Stimulated activated naive CD4-positive, alpha-beta T cell treated with Interleukin-2 at 50 U/mL for 16 hours (primary cell): ENCODE measurements at places on chromosomes 5 and 9.

DNA sequence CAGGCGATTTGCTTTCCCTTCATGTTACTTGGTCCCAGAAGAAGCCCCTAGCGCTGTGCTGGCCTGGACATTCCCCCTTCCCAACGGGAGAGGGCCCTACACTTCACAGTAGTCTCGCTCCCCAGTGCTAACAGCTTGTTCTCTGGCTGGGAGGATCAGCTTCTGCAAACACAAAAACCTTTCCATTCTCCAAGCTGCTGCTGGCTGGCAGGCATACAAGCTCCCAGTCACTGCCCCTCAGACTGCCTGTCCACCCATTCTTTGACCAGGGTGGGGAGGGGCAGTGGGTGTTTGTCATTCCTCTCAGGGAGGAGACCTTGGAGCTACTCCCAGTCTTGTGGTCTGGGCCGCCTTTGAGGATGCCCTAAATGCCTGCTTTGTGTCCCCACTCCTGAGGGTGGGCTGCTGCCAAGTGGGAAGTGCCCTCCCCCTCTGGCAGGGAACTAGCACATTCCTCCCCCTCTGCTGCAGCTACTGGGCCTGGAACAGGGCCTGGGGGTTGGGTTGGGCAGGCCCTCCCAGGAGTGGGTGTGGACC lies 20.8 kb downstream of the ENHO start:
- no peak for DNase-seq

GRCh38 chr9:36603006-36603405 lies 30.3 kb downstream of the MELK start:
- DNase-seq: no peak

GRCh38 chr9:95718263-95718662 lies 157.2 kb upstream of the ERCC6L2 start:
- DNase-seq: no peak

DNA sequence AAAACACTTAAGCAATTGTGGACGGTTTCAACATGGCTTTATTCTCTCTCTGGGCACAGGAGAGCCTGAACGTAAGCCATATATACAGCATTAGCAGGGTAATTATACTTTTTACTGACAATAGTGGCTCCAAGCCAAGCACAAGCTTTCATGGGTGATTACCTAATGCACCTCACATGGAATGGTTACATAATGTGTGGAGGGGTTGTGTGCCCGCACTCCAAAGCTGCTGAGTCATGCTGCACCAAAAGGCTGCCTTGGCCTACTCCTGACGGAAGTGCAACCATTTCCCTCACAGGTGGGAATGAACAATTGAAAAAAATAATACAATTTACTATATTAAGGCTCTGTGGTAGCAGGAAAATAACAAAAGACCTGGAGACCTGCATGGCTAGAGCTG lies 86.5 kb upstream of the ATP10B start:
- no peak for DNase-seq

GRCh38 chr9:76441551-76442322 lies 17.2 kb upstream of the GCNT1 start:
- DNase-seq: peak; percentile 50

DNA sequence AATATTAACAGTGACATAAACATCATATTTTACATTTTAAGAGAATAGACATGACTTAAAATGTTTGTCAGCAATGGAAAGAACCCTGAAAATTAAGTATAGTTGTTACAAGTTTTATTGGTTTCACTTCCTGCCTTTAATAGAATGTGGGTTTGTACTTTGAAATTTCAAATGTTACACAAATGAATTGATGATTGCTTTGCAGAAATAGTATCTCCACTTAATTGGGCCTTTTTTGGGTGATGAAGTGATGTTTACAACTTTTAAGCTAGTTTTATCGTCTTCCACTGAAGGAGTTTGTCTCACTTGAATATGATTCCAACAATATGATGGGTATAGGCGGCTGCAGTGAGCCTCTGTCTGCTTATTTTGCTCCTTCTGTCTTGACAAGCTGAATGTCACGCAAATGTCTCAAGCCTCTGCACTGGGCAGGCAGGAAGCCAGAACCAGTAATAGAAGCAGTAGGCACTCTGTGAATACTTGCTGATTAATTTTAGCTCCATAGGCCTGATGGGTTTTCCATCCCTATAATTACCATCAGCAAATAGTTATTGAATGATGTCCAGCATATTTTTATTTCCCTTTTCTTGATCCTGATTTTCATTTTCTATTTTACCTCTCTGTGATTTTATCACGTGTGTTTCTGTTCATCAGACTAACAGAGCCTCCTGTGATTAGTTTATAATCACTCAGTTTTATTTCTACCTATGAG lies 10.6 kb upstream of the NR3C1 start:
- DNase-seq: no peak

- no peak for DNase-seq
These were observed 33.9 kb upstream of the ALDH1B1 start for GRCh38 chr9:38358390-38359296.

DNA sequence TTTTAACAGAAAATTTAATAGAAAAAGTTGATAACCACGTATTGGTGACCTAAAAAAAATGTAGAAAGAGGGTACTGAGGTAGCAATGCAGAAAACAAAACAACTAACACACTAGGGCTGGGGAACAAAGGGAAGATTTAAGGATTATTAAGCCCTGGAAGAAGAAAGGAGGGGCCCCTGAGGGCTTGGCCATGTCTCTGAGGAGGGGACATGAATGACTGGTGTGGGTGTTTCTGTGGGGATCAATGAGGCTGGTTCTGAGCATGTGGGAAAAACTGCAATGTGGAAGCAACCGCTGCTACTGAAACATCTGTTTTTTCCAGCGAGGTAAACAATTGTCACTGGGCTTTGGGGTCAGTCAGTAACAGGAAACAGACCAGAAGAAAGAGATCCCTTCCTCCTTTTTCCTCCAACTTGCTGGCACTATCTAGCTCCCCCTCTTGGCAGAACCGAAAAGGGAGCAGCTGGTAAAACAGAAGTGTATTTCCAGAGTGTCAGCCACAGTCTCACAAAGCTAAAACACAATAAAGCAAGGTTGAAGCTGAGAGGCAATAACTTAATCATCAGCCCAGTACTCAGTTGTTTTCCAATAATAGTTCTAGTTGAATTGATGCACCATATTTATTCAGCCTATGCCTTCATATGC lies 48.3 kb downstream of the ATPSCKMT start:
- no peak for DNase-seq

GRCh38 chr5:113056988-113057387 lies 80.4 kb downstream of the DCP2 start:
- no peak for DNase-seq

- no peak for DNase-seq
These were observed 24.1 kb downstream of the TENT4A start for GRCh38 chr5:6737043-6737941.

DNA sequence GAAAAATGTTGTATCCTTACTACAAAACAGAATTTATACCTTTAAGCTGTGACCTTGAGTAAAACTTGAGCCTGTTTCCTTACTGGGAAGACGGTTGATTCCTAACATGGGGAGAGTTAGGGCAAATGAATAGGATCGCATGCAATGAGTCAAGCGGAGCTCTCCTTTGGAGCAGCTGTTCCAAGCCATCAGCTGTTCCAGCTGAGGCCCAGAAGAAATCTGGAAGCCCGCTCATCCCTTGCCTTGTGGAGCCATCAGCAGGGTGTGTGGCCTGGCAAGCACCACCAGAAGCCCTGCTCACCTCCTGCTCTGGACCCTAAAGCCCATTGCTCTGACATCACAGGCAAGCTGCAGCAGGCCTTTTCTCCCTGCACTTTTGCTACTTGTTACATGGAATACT lies 8.0 kb downstream of the KIAA1191 start:
- DNase-seq: no peak

- DNase-seq: no peak
These were observed 124.6 kb downstream of the ACER2 start for GRCh38 chr9:19533373-19533772.

DNA sequence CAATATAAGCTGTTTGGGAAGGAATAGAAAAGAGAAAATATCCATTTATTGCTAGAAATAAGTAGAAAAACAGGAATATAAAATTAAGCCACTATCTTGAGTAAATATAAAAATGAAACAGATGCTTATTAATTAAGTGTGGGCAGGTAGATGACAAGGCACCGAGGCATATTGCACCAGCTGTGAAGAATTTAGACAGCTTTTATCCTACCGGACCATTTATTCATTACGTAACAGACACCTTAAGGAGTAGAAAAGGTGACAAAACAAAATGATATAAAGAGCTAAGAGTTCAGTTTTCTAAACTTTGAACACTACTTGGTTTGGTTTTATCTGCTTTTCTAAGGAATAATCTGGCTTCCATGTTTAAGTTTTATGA lies 404.1 kb downstream of the PTPRD start:
- DNase-seq: no peak

- DNase-seq: no peak
These were observed 94.6 kb downstream of the EFNA5 start for GRCh38 chr5:107576155-107576554.

GRCh38 chr5:83494666-83495065 lies 23.1 kb downstream of the VCAN start:
- DNase-seq: no peak

- DNase-seq: no peak
These were observed 266.2 kb downstream of the ARHGAP26 start for GRCh38 chr5:143036146-143036927.

DNA sequence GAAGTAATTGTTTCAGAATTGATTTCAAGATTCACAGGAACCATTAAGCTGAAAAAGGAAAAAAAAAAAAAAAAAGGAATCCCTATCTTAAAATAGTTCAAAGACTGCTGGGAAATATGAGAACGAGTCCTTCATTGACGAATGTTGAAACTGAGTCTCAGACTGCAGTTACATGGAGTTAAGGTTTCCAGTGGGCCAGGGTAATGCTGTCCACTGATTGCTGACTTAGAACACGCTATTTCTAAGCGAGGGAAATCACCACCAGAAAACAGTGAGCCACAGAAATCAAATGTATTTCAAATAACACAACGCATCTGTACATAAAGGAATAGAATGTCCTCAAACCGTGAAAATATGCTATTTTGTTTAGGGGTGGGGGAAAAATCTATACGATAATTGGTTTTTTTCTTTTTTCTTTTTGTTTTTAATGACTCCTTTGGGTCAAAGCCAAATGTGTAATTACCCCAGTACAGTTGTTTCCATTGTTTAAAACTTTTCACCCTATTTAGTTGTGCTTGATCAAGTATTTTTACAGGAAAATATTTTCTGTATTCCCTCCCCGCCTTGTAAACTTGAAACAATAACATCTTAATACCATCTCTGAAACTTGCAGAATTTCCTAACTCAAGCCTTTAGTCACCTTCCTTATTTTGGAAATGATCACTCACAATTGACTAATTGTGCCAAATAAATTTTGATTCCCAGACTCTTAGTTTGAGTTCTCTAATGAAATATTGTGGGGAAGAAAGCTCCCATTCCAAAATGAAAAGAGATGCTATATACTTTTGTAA lies 208.3 kb downstream of the MCTP1 start:
- no peak for DNase-seq

GRCh38 chr5:153429761-153430380 lies 60.6 kb upstream of the GRIA1 start:
- no peak for DNase-seq

DNA sequence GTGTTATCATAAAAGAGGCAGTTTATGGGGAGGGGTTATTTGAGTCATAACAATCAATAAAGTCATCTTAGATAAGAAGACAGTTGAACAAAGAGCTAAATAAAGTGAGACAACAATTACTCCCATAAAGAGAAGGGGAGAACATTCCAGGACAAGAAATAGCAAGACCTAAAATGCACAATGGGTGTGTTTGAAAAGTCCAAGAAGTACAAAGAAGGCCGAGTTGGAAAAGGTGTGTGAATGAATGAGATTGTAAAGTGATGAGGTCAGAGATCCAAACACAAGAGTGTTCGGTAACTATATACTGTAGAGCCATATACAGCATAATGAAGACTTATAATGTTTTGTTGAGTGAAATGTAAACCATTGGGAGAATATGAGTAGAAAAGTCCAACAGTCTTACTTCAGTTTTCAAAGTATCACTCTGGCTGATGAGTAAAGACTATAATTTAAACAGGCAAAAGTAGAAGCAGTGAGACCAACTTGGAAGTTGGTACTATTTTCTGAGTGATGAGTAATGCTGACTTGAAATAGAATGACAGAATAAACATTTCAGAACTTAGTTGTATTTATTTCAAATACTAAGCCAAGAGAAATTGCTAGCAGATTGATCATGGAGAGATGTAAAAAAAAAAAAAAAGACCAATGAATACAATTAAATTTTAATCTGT lies 868.7 kb upstream of the CDH9 start:
- no peak for DNase-seq

DNA sequence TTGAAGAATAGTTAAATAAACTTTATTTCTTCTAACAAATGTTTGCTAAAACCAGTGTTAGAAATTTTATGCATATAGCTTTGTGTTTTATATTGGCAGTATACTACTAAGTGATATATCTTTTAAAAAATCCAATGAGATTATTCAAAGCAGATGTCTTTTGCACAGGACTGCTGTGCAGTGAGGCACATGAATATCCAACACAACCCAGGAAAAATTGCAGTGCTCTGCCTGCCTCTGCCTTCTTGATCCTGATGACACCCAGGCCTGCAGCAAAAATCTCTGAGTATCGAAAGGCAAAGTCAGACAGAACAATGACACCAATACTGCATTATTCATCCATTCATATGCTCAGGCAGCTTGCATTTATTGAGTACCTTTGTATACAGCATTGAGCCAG lies 1076.5 kb upstream of the ARRDC3 start:
- no peak for DNase-seq

DNA sequence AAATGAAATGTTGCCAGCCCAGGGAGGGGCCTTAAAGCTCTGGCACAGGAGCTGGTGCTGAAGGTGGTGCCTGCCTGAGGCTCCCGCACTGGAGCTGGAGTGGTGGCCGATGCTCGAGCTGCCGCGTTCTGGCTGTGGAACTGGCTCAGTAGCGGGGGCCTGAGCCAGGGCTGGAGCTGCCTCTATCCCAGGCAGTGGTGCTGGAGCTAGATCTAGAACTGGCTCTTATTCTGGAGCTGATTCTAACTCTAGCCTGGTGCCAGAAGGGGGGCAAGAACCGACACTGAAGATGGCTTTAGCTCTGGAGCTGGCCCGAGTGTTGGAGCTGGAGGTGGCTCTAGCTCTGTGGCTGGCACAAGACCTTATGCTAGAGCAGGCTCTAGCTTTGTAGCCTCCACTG lies 19.2 kb downstream of the OBP2B start:
- no peak for DNase-seq

DNA sequence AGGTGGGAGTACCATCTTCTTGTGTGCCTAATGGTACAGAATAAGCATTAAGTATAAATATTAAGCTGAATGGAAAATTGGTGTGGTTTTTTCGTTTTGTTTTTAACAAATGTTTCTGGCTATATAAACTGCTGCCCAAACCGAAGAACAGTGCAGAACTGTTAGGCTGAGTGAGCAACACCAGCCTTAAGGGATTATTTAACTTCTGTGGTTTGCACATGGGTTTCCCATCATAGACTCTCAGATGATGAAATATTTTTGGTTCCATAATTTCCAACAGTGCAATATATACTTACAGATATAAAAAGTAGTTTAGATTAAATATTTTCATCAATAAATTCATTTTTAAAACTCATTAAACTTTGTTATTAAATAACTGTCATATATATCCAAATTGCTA lies 16.4 kb downstream of the C5orf63 start:
- no peak for DNase-seq

GRCh38 chr5:149526845-149527590 lies 24.2 kb downstream of the CSNK1A1 start:
- DNase-seq: no peak
